ENCODE measurements at places on chromosomes 4 and X. TPM values are rescaled to one million over a fixed set of nuclear protein-coding genes. Genes with fewer than 3 reads are reported as not detected.
A peak's percentile ranks its signal among the peaks of the same experiment; 100 is the strongest.

DNA sequence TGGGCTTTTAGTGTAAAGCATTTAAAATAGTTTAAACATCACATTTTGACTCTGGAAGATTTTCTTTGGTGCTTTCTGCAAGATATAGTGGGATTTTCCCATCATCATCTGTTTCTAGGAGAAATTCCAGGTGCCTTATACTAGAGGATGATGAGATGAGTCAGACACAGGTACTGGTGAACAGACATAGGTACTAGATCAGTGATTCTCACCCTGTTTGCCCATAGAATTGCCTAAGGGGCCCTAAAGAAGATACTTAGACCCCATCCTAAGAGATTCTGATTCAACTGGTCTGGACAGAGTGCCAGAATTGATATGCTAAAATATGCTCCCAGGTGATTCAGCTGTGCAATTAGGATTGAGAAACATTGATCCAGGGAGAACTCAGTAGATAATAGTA is 9.7 kb downstream of the TSPAN7 start:
- H3K4me3 ChIP-seq, result no peak overlapping the region
- no peaks in the 10 kb centered on the region for H3K4me1 ChIP-seq

DNA sequence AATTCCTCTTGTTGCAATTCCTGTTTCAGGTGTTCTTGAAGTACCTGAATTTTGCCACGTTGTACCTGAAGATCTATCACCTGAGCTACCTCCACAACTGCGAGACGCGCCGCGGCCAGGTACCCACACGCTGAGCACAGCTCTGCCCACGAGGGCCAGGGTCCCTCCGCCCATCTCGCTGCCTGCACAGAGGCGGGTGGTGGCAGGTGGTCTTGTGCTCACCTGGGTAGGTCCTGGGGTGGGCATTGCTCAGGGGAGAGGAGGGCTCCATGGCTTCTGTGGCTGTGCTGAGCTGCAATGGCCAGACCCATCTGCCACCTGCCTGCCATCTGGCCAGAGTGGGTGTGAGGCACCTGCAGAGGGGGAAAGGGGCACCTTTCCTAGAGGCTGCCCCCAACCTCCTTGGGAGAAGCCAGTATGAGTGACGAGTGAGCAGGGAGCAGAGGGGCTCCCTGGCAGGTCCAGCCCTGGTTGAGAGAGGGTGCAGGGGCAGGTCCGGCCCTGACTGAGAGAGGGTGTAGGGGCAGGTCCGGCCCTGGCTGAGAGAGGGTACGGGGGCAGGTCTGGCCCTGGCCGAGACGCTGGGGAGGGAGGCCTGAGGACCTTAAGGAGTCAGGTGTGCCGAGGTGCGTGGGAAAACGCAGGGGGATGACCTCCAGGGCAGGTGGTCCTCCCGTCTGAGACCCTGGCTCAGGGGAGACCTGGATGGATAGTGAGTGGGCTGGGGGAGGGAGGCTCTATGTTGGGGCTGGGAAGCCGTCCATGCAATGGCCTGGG is 10.7 kb downstream of the PDE6B start:
- DNase-seq, result no peak
- peaks cover 2% of the 10 kb centered on the region for H3K27me3 ChIP-seq
- H3K36me3 ChIP-seq, result peaks cover 19% of the 10 kb centered on the region

Gene NDST4
- not detected for total RNA-seq

Gene ZAR1
- total RNA-seq, result not detected

Gene RPL10
- 1,799 TPM for total RNA-seq

Gene MED28
- 34.3 TPM for total RNA-seq

DNA sequence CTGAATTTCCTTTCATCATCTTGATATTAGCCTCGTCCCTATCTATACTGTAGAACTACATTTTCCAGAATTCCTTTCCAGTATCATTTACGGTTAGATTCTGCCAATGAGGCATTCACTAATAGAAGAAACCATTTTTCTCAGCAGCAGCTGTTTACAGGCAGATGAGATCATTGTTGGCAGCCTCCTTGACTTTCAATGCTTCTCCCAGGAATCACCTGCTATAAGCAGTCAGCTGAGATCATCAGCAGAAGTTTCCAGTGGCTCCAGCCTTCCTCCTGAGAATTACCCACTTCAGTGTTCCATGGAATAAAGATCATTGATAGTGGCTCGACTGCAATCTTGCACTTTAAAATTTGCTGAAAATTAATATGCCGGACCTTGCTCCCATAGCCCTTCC is 157.3 kb upstream of the TET2 start:
- H3K36me3 ChIP-seq, result no peaks in the 10 kb centered on the region
- no peak overlapping the region for H3K27ac ChIP-seq
- DNase-seq, result no peak
- H3K4me1 ChIP-seq, result no peaks in the 10 kb centered on the region
- no peaks in the 10 kb centered on the region for H3K27me3 ChIP-seq
- no peak overlapping the region for H3K4me3 ChIP-seq

Gene JADE3
- 6.0 TPM for total RNA-seq

Gene DRP2
- 0.35 TPM for total RNA-seq

GRCh38 chr4:7767526-7767925 is 172.1 kb downstream of the AFAP1 start:
- H3K4me1 ChIP-seq, result peaks cover 41% of the 10 kb centered on the region
- no peak overlapping the region for H3K27ac ChIP-seq
- peaks cover 71% of the 10 kb centered on the region for H3K36me3 ChIP-seq
- no peak for DNase-seq
- H3K27me3 ChIP-seq, result peaks cover 35% of the 10 kb centered on the region

GRCh38 chr4:143046906-143047305 is 137.8 kb upstream of the USP38 start:
- H3K4me3 ChIP-seq, result no peak overlapping the region
- H3K27me3 ChIP-seq, result no peaks in the 10 kb centered on the region
- H3K27ac ChIP-seq, result no peak overlapping the region
- no peaks in the 10 kb centered on the region for H3K4me1 ChIP-seq

GRCh38 chr4:147731580-147732517 is at the start of gene ARHGAP10:
ARHGAP10 (plus strand) TSS chr4:147732088; CDS start chr4:147732302, 214 bp downstream.
- peak within 1 kb of the TSS; percentile 93 for H3K4me3 ChIP-seq
- H3K36me3 ChIP-seq, result peaks cover 5% of the 10 kb centered on the region
- peak within 1 kb of the TSS; percentile 80 for H3K27ac ChIP-seq
- peaks cover 2% of the 10 kb centered on the region for H3K27me3 ChIP-seq
- DNase-seq, result peak; percentile 80

- peaks cover 23% of the 10 kb centered on the region for H3K4me1 ChIP-seq
- peak; percentile 58 for DNase-seq
- peak overlapping the region; percentile 91 for H3K27ac ChIP-seq
- H3K36me3 ChIP-seq, result no peaks in the 10 kb centered on the region
- no peaks in the 10 kb centered on the region for H3K27me3 ChIP-seq
Measured at GRCh38 chrX:101057093-101057714, 5.3 kb upstream of the TRMT2B start.

Gene FAM193A
- 21.2 TPM for total RNA-seq

DNA sequence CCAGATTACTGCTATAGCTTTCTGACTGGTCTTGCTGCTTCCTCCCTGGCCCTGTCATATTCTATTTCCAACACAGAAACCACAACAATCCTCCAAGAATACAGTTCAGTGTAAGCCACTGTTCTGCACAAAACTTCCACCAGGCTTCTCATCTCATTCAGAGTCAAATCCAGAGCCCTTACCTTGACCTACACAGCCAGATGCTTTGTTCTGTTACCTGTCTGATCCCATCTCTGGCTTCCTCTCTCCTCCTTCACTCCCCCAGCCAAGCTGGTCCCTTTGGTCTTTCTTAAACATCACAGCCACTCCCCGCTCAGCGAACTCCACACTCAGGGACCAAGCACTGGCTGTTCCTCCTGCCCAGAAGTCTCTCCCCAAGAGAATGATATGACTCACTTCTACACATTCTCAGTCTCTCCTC is 84.8 kb upstream of the BMP2K start:
- peaks cover 56% of the 10 kb centered on the region for H3K4me1 ChIP-seq
- no peaks in the 10 kb centered on the region for H3K36me3 ChIP-seq
- H3K4me3 ChIP-seq, result no peak overlapping the region
- H3K27ac ChIP-seq, result no peak overlapping the region
- H3K27me3 ChIP-seq, result no peaks in the 10 kb centered on the region

DNA sequence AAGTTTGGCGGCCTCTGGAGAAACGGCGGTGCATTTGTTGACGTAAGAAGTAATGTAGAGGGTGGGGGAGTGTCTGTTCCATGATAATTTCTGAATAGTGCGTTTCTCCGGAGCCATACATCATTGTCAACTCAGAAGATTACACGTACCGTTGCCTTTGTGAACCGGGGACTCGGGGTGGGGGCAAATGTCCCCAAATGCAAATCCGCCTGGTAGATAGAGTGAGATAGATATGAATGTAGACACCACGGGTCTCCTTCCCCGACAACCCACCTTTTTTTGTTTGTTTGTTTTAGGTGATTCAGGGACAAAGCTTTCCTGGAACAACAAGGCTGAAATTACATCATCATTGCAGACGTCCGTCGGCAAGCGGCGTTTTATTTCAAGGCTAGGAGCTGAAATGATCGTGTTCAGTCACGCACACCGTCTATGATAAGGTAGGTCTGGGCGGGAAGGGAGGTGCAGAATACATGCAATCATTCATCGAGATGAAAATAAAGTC is 96.0 kb upstream of the PPP2R3B start:
- no peaks in the 10 kb centered on the region for H3K36me3 ChIP-seq
- DNase-seq, result no peak
- no peaks in the 10 kb centered on the region for H3K4me1 ChIP-seq
- no peak overlapping the region for H3K4me3 ChIP-seq
- H3K27ac ChIP-seq, result no peak overlapping the region

Gene EIF2S3
- 144 TPM for total RNA-seq

Gene SLC10A6
- 0.71 TPM for total RNA-seq

Gene SH3D19
- total RNA-seq, result 45.4 TPM

- H3K36me3 ChIP-seq, result no peaks in the 10 kb centered on the region
- H3K27me3 ChIP-seq, result peaks cover 7% of the 10 kb centered on the region
- H3K27ac ChIP-seq, result no peak overlapping the region
Measured at GRCh38 chr4:70559924-70560323, 32.1 kb upstream of the AMBN start.

Gene TRIM75
- total RNA-seq, result not detected

DNA sequence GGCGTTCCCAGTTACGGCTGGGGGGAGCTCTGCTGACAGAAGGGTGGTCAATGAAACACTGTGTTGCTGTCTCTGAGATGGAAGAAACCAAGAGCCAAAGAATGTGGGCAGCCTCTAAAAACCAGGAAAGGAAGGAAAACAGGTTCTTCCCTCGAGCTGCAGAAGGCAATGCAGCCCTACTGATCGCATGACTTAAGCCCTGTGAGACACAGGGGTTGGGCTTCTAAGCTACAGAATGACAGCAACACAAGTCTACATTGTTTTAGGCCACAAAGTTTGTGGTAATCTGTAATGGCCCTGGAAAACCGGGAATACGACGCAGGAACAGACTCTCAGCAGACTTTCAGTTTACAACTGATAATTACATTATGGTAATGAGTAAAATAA is 38.2 kb upstream of the MTNR1A start:
- no peak for DNase-seq
- H3K4me1 ChIP-seq, result no peaks in the 10 kb centered on the region
- no peak overlapping the region for H3K4me3 ChIP-seq
- H3K27ac ChIP-seq, result no peak overlapping the region
- peaks cover 11% of the 10 kb centered on the region for H3K27me3 ChIP-seq

Gene GSX2
- total RNA-seq, result not detected

- H3K27me3 ChIP-seq, result no peaks in the 10 kb centered on the region
- no peak for DNase-seq
- no peak overlapping the region for H3K27ac ChIP-seq
- no peaks in the 10 kb centered on the region for H3K36me3 ChIP-seq
- H3K4me3 ChIP-seq, result no peak overlapping the region
- peaks cover 29% of the 10 kb centered on the region for H3K4me1 ChIP-seq
Measured at GRCh38 chr4:37599092-37599790, 86.9 kb downstream of the RELL1 start.

DNA sequence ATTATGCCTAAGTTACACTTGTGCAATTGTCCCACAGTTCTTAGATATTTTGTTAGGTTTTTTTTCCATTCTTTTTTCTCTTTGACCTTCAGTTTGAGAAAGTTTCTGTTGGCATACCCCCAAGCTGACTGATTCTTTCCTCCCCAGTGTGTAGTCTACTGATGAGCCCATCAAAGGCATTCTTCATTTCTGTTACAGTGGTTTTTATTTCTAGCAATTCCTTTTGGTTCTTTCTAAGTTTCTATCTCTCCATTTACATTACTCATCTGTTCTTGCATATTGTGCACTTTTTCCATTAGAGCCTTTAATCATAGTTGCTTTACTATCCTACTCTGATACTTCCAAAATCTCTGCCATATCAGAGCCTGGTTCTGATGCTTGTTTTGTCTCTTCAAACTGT is 31.9 kb downstream of the CASP6 start:
- no peak for DNase-seq
- no peaks in the 10 kb centered on the region for H3K27me3 ChIP-seq
- no peak overlapping the region for H3K4me3 ChIP-seq
- H3K4me1 ChIP-seq, result no peaks in the 10 kb centered on the region
- no peak overlapping the region for H3K27ac ChIP-seq

DNA sequence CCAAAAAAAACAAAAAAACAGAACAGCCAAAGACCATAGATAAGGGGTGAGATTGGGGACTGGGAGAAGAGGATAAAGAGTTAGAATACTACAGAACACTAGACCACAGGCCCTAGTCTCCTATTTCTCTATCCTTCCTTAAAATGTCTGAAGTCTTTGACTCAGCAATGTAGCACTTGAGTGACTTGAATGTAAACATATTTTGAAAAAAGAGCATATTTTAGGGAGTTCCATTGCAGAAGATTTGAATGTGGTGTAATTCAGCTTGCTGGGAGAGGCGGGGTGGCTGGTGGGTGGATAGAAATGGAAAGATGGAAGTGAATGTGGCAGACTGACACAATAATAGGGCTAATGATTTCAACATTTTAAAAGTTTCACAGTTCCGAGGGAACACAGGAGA is 144.9 kb downstream of the CHIC2 start:
- H3K4me3 ChIP-seq, result no peak overlapping the region
- H3K27me3 ChIP-seq, result peaks cover 3% of the 10 kb centered on the region
- H3K4me1 ChIP-seq, result peaks cover 66% of the 10 kb centered on the region

DNA sequence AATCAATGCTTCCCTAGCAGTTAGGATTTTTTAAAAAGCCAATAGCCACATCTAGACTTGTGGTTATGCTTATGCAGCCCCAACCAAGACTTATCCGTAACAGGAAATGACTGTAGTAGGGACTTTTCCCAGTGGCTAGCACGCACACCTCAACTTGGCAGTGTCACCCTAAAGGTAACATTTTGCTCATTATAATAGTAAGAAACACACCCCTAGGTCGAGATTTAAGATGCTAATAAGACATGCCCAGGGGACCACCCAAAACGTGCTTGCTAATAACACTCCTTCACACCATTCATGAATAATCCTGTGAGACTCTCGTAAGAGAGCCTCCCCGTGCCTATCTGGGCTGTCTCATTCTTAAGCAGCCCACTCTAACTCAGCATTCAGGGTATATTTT is 195.3 kb downstream of the CHIC1 start:
- no peak overlapping the region for H3K27ac ChIP-seq
- H3K4me3 ChIP-seq, result no peak overlapping the region
- H3K36me3 ChIP-seq, result no peaks in the 10 kb centered on the region
- no peaks in the 10 kb centered on the region for H3K4me1 ChIP-seq
- H3K27me3 ChIP-seq, result no peaks in the 10 kb centered on the region
- DNase-seq, result no peak

- no peaks in the 10 kb centered on the region for H3K4me1 ChIP-seq
- no peak for DNase-seq
- H3K4me3 ChIP-seq, result no peak overlapping the region
- H3K27ac ChIP-seq, result no peak overlapping the region
- no peaks in the 10 kb centered on the region for H3K27me3 ChIP-seq
- H3K36me3 ChIP-seq, result peaks cover 4% of the 10 kb centered on the region
Measured at GRCh38 chrX:95875661-95876060, 809.0 kb upstream of the DIAPH2 start.

All from HFFc6 (cell line).